Activated naive CD4-positive, alpha-beta T cell treated with anti-CD3 and anti-CD28 coated beads for 36 hours (primary cell): ENCODE measurements at places on chromosomes 2 and 18.

GRCh38 chr2:233824373-233824772 lies 30.0 kb downstream of the HJURP start:
- DNase-seq, result no peak

GRCh38 chr18:10230072-10230471 lies 224.4 kb upstream of the APCDD1 start:
- peak; percentile 12 for DNase-seq

- DNase-seq, result no peak
Observed at GRCh38 chr2:24101992-24102391, 17.4 kb upstream of the TP53I3 start.

GRCh38 chr2:219401606-219402005 lies 13.9 kb upstream of the DNPEP start:
- DNase-seq, result no peak

GRCh38 chr2:32792416-32792815 lies 154.3 kb upstream of the LTBP1 start:
- DNase-seq, result no peak

DNA sequence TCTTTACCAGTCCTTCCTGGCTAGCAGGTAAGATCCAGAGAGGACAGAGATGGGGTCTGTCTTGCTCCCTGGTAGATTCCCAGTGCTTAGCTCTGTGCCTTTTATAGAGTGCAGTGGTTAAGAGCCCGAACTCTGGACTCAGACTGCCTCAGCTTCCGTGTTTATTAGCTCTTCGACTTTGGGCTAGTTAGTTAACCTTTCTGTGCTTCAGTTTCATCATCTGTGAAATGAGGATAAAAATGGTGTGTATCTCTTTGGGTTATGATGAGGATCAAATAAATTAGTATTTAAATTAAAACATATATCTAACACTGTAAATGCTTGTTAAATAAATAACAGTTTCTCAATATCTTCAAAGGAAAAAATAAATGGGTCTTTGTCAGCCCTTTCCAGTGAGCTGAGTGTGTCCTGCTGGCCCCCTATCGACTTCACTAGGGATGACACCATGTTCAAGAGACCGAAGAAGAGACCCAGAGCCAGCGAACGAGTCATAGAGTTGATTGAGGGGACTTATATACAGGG lies 38.2 kb downstream of the CERS6 start:
- no peak for DNase-seq

DNA sequence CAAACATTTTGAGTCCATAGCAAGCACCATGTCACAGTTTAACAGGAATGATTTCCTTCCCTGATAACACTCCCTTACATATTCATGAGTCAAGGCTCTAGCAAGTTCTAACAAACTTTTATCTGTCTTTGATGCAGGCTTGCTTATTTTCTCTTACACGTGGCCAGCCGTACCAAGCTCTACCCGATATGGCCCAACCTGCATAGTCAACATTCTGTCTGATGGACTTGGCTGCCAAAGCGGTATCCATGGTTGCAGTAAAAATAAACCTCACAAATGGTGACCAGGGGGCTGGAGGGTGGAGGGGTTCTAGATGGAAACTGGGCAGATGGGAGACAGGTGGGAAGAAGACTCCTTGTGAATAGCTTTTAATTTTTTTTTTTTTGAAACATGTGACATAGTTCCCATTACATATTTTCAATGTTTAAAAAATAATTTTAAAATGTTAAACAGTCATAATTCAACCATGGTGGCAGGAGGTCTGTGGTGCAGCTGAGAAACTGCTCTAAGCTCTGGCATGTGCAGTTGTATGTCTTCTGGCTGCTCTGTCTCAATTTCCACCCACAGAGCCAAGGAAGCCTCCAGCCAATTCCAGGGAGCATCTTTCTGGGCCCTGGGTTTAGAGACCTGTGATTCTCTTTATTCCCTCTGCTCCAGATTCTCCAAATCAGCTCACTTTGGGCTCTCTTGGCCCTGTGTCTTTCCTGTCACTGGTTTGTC lies 20.7 kb upstream of the CXCR1 start:
- no peak for DNase-seq
